ENCODE measurements at places on chromosomes 3 and 15.
A peak's percentile ranks its signal among the peaks of the same experiment; 100 is the strongest.

GRCh38 chr3:29301332-29302019 is 20.6 kb downstream of the RBMS3 start:
- no peak for DNase-seq

- DNase-seq: no peak
These were observed 191.4 kb downstream of the STT3B start for GRCh38 chr3:31724116-31724515.

GRCh38 chr3:37945807-37946530 is 44.6 kb upstream of the VILL start:
- DNase-seq: no peak

- DNase-seq: no peak
These were observed 267.0 kb upstream of the CHRM5 start for GRCh38 chr15:33701304-33701696.

DNA sequence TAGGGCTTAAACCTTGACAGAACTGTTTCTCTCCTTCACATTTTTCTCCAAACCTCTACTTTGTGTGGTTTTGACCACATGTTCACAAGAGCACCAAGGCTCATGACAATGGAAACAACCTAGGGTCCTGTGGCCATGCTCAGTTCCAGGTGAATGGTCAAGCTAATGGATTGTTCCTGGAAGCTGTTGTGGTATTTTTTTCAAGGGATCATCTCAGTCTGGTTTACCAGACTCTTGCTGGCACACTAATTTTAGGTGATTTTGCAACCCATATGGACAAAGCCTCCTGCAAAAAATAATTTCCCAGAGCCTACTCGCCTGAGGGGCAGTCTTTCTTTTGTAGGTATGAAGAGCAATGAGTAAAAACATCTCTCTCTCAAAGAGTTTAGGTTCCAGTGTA is 67.2 kb downstream of the LSAMP start:
- no peak for DNase-seq

DNA sequence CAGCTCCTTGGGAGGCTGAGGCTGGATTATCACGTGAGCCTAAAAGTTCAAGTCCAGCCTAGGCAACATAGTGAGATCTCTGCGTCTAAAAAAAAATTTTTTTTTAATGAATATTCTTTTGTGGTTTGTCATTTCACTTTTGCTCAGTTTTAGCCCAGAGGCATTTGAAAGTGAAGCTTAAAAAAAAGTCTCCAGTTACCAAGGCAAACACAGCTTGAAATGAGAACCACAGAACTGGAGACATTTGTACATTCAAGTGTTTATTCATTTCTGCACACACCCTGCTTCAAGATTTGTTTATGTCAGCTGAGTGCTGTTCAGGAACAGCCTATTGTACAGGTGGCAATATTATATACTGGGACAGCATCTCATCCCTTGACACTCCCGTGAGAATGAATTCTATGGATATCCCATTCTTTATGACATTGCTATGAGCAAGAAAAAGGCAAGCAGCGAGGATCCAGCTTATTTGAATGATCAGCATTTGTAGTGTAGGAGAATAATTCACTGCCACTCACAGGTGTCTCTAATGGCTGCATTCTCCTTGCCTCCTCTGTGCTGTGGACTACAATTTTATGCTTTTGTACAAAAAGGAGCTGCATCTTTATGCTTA is 444.8 kb upstream of the GRM7 start:
- no peak for DNase-seq

- no peak for DNase-seq
These were observed 2.8 kb downstream of the ZNF860 start for GRCh38 chr3:31984321-31984720.

- DNase-seq: peak; percentile 57
These were observed 339.0 kb upstream of the PROK2 start for GRCh38 chr3:72123908-72124441.

DNA sequence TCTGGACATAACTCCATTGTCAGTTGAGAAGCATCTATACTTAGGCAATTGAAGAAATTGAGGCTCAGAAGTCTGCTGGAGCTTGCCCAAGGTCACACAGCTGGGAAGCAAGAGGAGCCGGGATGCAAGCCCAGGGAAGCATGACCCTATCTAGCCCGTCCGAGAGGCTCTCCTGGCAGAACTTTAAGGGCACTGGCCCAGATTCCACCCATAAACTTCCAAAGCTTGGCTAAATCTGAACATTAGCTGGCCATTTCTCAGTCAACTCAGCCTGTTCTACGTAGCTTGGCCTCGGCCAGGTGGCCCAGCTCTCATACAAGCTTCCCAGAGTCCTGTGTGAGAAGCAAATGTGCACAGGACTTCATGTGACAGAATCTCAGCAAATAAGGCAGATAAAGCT is 75.8 kb downstream of the LRIG1 start:
- DNase-seq: no peak

- DNase-seq: no peak
These were observed 80.2 kb downstream of the DLG1 start for GRCh38 chr3:197218210-197218609.

GRCh38 chr15:100889385-100890050 is 9.9 kb downstream of the ALDH1A3 start:
- DNase-seq: no peak

DNA sequence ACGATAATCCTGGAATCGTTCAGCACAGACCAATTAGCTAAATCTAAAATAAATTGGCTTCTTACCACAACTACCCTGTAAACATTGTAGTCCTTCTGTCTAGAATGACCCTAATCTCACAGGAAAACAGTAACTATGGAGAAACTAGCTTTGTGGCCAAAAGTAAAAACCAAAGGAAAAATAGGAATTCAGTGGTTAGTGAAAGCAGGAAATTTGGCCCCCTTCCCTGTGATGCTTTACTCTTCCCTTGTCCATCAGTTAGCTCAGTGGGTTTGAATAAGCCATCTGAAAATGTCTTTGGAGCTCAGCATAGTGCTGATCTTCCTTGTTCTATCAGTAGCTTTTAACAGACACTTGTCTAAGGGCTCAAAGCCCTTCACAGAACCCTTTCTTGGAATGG is 1.6 kb downstream of the NMD3 start:
- no peak for DNase-seq

DNA sequence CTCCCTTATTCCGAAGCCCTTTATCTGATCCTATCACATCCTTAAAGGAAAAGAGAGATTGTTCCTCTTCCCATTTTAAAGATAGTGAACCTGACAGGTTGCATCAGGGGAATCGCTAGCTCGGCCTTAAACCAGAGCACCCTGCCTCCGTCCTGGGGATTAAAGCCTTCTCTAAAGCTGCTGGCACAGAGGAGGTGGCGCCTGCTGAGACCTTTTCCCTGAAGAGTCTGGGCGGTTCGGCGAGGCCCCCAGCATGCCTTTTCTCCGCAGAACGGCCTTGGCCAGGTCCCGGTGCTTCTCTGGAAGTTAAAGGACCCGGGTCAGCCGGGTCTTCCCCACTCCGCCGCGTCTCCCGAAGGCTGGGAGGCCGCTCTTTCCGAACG is 593 bp downstream of the FAM219B start:
- DNase-seq: no peak

DNA sequence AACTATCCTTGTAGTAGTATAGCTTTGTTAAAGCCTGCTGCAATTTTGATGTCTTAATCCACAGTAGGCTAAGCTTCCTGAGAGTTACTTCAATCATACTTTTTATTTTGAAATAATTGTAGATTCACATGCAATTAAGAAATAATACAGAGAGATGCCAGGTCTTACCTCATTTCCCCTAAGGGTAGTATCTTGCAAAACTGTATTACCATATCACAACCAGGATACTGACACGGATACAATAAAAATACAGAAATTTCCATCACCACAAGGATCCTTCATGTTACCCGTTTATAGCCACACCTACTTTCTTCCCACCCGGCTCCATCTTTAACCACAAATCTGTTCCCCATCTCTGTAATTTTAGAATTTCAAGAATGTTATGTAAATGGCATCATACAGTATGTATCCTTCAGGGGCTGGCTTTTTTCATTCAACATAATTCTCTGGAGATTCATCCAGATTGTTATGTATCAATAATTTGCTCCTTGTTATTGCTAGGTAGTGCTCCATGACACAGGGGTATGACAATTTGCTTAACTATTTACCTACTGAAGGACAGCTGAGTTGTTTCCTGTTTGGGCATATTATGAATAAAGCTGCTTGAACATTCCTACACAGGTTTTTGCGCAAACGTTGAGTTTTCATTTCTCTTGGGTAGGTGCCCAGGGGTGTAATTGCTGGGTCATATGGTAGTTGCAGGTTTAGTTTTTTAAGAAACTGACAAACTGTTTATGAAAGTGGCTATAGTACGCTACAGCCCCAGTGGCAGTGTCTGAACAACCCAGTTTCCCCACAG is 21.6 kb downstream of the BDH1 start:
- no peak for DNase-seq

DNA sequence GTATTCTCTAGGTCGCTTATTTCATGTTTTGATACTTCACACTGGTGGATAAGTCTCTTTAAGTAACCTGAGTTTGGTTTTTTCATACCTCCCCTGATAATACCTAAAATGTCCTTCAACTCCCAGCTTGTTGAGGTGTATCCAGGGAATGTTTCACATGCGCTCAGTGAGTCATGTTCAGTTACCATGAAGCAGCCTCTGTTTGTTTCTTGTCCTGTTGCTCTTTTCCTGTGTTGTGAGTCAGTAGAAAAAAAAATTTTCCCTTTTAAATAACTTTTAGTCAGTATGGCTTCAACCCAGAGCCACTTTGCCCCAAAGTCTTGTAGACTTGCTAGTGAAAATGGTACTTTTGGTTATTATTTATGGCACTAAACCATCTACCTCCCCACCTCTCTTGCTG is 278.4 kb upstream of the ZPLD1 start:
- no peak for DNase-seq

- no peak for DNase-seq
These were observed 3.9 kb upstream of the DPP8 start for GRCh38 chr15:65521350-65521749.

DNA sequence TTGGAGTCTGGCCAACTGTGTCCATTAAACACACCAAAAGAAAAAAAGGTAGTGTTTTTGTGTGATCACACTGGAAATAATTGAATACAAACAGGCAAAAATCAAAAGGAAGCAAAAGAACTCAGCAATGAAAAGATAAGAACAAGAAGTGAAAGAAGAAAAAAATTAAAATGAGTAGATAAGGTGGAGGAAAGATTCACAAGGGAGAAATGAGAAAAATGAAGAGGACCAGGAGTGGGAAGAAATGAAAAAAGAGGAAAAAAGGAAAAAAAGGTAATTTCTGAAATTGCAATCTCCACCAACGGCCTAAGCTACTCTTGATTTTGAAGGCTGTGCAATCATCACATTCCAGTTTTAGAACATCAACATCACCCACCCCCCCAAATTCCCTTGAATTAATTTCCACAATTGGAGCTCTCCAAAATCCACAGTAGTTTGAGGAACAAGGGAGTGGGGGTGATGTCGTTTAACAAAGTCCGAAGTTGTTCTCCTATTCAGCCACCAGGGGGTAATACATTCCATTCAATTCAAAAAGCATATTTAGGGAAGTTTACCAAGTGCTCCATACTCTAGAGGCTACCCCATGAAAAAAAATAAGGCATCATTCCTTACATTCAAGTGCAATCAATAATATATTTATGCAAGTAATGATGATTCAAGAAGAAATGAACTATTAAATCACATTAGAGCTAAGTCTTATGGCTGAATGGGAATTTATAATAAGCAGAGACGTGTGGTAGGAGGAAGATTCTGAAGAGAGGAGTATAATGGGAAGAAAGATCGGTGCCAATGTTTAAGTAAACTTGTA is 37.4 kb downstream of the ZNF860 start:
- peak; percentile 8 for DNase-seq

DNA sequence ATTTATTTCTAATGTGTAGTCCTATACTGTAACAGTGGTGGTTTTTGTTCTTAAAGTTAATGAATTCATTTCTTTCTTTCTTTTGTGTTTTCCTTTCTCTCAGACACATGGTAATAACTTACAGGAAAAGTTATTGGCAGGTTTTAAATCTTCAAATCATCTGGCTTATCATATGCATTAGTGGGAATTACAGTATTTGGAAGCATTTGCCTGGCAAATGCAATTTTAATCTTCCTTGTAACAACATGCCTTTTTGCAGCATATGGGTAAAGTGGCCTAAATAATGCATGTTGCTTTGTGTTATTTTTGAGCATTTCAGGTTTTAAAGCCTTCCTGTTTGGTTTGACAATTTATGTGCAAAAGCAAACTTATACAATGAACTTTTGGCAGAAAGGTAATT is 66.8 kb downstream of the GALK2 start:
- DNase-seq: no peak

- DNase-seq: no peak
These were observed 202.7 kb upstream of the BHLHE40 start for GRCh38 chr3:4776399-4776979.

DNA sequence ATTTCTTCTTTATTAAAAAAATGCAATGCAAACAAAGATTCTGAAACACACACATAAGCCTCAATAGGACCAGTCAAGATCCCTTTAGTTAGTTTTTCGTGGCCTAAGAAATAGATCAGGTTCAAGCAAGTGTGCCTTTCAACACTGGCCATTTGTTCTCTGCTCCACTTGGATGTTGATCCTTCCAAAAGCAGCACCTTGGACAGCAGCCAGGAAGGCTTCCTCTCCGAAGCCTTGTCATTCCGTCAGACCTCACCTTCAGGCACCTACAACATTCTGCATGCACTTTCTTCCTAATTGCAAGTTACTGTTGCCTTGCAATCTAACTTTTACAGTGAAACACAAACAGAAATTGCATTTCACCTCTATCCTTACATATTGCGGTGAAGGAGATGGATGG is 155.9 kb upstream of the FEZF2 start:
- peak; percentile 2 for DNase-seq

GRCh38 chr3:43181202-43181821 is 75.4 kb upstream of the POMGNT2 start:
- peak; percentile 70 for DNase-seq

DNA sequence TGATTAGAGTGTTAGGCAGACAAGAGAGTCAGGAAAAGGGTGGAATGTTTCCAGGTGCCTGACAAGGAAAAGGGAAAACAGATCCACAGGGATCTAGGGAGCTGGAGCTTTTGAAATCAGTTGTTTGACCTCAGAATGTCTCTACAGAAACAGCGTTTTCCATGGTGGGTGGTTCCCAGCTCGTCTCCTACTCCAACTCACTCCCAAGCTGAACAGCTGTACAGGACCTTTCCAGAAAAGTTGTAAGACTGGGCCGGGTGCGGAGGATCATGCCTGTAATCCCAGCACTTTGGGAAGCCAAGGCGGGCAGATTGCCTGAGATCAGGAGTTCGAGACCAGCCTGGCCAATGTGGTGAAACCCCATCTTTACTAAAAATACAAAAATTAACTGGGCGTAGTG is 55.7 kb upstream of the RYK start:
- DNase-seq: no peak

DNA sequence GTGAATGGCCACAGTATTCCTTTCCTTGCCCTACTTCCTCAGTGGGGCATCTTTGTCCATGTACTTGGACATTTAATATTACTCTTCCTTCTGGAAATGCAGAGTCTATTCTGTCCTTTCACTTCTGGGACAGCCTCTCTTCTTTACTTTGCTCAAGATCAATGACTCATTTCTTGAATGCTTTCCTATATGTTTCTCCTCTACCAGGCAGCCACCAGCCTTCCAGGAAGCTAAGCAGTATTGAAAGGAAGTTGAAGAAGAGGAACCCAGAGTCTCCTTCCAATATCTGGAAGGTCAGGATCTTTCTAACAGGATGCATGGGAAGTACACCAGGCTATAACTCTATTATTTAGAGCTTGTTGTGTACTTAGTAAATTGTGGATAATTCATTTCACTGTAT is 182.8 kb downstream of the CD47 start:
- no peak for DNase-seq

Measured in activated T-cell treated with anti-CD3 and anti-CD28 coated beads, Interleukin-2, amount 50 U/mL, for 72 hours (primary cell).